Activated CD4-positive, alpha-beta T cell treated with anti-CD3 and anti-CD28 coated beads, Interleukin-2, amount 10 ng/mL, durations not matched to agents 24 days and 14 days (primary cell): ENCODE measurements at places on chromosomes 4 and X. TPM values are rescaled to one million over a fixed set of nuclear protein-coding genes. Genes with fewer than 3 reads are reported as not detected.

- peaks cover 3% of the 10 kb centered on the region for H3K4me1 ChIP-seq
- H3K4me3 ChIP-seq: no peak overlapping the region
- peaks cover under 1% of the 10 kb centered on the region for H3K27me3 ChIP-seq
- peaks cover 2% of the 10 kb centered on the region for H3K36me3 ChIP-seq
- no peak overlapping the region for H3K27ac ChIP-seq
Measured at GRCh38 chr4:833731-834367, 7.9 kb upstream of the CPLX1 start.

DNA sequence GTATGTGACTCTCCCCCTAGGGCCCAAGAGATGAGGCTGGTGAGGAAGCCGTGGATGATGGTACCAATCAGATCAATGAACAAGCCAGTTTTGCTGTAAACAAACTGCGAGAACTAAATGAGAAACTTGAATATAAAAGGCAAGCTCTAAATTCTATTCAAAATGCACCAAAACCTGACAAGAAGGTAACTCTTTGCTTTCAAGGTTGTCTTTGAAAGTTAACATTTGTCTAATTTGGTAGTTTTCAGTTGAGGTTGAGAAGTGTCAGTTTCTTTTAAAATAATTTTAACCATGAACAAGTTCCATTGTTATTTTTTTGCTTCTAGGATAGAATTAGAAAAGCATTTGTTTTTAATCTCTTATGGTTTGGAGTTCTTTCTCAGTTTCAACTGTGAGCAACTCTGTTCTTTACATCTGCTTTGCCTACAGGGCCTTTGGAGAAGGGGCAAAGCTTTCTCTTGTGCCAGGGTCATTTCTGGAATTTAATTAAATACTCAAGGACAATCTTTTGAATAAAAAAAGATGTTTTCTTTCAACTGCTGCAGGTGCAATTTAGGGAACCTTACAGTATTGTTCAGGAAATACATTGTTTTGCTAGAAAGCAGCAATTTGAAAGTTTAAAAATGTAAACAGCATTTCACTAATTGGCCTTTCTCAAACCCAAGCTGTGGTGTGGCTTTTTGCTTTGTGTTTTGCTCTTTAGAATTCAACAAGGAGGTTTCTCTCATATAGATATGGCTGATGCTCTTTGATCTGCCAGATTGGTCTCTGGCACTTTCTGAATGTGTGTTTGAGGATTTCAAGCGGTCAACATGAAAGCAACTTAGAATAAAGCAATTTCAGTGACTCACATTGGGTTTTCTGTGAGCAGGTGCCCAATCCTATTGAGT, 62.9 kb downstream of the LRP2BP start:
- peaks cover 3% of the 10 kb centered on the region for H3K4me1 ChIP-seq
- H3K27ac ChIP-seq: no peak overlapping the region

DNA sequence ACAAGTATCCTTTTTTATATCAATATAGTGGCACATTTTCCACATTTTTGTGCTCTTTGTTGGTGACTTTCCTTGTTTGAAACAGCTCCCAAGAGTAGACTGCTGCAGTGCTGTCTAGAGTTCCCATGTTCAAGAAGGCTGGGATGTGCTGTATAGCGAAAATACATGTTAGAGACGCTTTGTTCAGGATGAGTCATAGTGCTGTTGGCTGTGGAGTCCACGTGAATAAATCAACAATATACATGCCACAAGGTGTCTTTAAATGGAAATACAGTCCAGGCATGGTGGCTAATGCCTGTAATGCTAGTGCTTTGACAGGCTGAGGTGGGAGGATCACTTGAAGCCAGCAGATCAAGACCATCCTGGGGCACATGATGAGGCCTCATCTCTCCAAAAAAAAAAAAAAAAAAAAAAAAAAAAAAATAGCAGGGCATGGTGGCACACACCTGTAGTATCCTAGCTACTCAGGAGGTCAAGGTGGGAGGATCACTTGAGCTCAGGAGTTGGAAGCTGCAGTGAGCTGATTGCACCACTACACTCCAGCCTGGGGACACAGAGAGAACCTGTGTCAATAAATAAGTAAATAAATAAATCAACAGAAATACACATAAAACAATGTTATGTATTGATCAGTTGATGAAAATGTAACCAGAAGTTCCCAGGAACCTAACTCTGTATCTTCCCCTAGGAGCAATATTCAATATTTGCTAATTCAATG, 256.8 kb upstream of the STS start:
- H3K36me3 ChIP-seq: no peaks in the 10 kb centered on the region
- DNase-seq: no peak
- no peak overlapping the region for H3K4me3 ChIP-seq
- no peak overlapping the region for H3K27ac ChIP-seq

GRCh38 chrX:39152106-39152649, 350.9 kb downstream of the MID1IP1 start:
- peak; percentile 76 for DNase-seq
- no peak overlapping the region for H3K4me3 ChIP-seq
- peaks cover 3% of the 10 kb centered on the region for H3K4me1 ChIP-seq
- no peak overlapping the region for H3K27ac ChIP-seq
- no peaks in the 10 kb centered on the region for H3K36me3 ChIP-seq

DNA sequence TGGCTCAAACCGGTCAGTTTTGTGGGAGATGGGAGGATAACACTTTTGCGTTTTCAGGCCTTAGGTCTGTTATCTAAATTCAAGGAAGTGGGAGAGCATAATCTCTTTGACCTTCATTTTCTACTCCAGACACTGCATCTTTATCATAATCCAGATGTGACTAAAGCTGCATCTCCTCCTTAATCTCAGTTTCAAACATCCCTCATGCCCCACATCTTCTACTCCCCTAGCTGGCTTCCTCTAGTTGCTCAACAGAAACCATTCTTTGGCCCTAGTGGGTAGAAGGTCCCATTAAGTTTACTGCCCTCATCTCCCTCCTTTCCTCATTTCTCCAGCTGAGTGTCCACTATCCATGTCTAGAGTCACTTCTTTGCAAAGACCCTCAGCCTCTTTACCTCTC, 18.8 kb upstream of the RASL11B start:
- no peak for DNase-seq
- H3K4me1 ChIP-seq: no peaks in the 10 kb centered on the region
- H3K4me3 ChIP-seq: no peak overlapping the region
- no peak overlapping the region for H3K27ac ChIP-seq

DNA sequence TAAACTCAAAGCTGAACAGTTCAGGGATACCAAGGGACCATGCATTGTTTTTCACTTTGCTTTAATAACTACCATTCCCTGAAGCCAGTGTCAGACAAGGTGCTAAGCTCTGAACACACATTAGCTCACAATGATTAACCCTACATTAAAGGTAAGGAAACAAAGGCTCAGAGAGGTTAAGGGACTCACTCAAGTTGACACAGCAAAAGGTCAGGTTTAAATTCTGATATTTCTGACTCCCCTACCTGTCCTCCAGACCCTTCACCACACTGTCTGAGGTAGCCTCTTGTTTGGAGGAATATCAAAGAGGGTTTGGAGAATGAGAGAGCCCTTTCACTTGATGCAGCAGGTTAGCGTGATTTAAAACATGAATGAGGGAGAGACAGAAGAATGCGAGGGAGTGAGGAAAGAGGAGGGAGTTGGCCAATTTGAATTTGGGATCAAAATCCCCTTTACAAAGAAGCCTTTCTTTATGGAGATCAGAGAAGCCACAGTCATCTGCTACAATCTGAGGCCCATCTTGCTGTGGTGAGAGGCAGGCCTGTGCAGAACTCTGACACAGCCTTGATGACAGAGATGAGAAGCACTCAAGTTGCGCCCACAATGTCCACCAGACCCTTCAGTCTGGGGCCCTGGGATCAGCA, 103.5 kb downstream of the FHDC1 start:
- DNase-seq: no peak
- no peak overlapping the region for H3K27ac ChIP-seq
- H3K36me3 ChIP-seq: no peaks in the 10 kb centered on the region
- H3K27me3 ChIP-seq: peaks cover 19% of the 10 kb centered on the region
- H3K4me3 ChIP-seq: no peak overlapping the region
- H3K4me1 ChIP-seq: no peaks in the 10 kb centered on the region

DNA sequence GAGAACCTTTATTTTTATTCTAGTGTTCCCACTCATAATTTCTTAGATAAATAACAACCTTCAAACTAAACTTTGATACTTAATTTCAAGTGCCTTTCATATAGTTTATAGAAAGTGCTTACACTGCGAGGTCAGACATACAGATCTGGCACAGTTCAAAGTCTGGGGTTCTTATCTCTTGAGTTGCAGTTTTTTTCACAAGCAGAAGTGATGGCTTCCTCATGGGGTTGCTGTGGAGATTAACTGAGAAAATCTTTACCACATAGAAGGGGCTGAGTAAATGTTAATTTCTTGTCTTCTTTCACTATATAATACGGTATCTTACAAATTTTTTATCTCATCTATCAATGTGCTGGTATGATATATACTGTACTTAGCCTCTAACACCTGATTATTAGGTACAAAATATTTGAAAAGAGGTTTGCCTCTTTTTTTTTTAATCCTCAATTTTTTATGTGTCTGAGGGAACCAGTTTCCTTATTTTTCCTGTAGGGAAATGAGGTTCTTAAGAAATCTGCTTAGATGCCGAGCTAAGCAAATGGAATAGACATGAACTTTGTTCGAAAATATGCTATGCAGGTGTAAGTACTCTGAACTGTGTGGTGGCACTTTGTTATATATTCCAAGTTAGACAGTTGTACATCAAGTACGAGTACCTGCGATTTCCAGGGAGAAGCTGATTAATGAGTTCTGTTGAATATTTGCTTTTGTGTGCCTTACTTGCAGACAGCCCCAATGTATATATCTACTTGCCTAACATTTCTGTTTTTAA, 3.3 kb downstream of the ING2 start:
- no peak overlapping the region for H3K27ac ChIP-seq
- peaks cover 23% of the 10 kb centered on the region for H3K4me1 ChIP-seq
- H3K27me3 ChIP-seq: no peaks in the 10 kb centered on the region
- H3K4me3 ChIP-seq: no peak overlapping the region
- peaks cover 24% of the 10 kb centered on the region for H3K36me3 ChIP-seq
- DNase-seq: no peak

GRCh38 chr4:145870155-145871020, 68.2 kb downstream of the ZNF827 start:
- H3K4me3 ChIP-seq: no peak overlapping the region
- no peak for DNase-seq
- peaks cover 19% of the 10 kb centered on the region for H3K4me1 ChIP-seq
- peak overlapping the region; percentile 53 for H3K27ac ChIP-seq

PDGFRA gene
- 0.28 and 0.54 TPM in 2 replicates for total RNA-seq

LDOC1 gene
- total RNA-seq: 4.4 and 7.1 TPM in 2 replicates
